BJ (cell line): ENCODE measurements at places on chromosomes 4 and X.

- no peak for DNase-seq
Observed at GRCh38 chr4:188266386-188266785, 127.1 kb downstream of the TRIML1 start.

DNA sequence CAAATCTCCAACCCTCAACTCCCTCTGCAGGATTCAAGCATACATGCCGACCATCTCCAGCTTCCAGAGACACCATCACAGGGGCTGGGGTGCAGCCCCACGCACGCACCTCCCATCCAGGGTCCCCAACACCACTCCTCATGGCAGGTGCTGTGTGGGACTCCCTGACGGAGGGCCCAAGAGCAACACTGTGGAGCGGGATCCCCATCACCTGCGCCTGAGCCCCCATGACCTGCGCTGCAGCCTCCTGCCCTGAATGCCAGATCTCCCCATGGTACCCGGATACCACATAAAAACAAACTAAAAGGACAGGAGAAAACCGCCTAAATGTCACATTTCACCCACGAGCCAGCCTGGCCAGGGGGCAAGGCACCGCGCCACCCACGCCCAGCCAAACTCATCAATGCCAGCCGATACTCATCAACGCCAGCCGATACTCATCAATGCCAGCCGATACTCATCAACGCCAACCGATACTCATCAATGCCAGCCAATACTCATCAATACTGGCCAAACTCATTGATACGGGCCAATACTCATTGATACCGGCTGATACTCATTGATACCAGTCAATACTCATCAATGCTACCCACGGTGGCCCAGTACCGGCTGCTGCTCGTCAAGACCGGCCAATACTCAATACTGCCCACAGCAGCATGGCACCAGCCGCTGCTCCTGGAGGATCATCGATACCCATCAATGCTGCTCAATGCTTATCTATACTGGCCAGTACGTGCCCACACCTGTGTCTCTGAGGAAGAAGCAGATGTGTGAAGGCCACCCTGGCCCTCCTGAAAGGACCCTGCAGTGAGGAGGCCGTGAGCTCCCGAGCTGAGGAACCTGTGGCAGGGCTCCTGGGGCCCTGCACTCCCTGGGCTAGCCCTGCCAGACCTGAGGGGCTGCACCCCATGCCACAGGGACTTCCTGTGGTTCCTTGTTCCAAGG is 6.2 kb downstream of the CTBP1 start:
- no peak for DNase-seq

DNA sequence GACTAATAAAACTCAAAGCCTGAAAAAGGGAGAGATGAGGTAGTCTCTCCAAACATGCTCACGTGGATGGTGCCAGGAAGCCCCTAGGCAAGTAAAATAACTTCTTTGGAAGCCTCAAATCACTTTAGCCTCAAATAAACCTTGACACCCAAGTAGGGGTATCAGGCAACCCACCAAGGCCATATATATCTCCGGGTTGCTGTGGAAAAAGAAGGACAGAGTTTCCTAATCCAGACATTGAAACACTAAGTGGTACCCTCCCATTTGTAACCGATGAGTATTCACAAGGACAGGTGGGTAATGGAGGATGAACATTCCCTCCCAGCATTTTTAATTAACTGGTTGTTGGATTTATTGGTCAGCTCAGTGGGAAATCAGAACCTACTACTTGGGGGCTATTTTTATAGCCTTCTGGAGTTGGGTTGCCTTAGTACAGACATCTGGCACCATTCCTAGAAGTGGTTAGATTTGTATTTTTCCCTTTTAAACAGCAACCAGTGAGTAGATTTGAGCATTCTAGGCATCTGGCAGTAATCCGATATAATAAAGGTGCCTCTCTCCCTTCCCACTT is 87.7 kb downstream of the GPC3 start:
- no peak for DNase-seq

DNA sequence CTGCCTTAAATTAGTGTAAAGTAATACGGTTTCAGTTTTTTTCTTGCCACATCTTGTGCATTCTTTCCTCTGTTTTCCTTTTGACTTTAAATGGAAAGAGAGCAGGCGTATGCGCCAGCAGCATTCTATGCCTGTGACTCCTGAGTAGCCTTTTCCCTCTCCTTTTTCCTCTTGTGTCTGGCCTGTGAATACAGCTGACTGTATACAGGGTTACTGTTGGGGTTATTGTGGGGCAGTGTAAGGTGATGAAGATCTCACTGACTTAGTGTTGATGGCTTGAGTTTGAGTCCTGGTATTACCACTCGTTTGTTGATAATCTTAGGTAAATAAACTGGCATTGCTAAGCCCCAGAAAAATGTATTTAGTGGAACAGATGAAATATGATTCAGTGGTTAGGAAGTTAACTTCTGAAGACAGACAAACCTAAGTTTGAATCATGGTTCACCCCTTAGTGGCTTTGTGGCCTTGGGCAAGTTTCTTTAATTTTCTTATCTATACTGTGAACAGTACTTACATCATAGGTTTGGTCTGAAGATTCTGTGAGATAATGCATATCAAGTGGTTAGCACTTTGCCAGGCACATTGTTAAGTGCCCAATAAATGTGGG is 105.1 kb downstream of the FNIP2 start:
- peak; percentile 56 for DNase-seq

GRCh38 chr4:99536848-99537247 is 26.0 kb downstream of the C4orf17 start:
- DNase-seq: no peak

- no peak for DNase-seq
Observed at GRCh38 chr4:57122959-57123358, 12.8 kb upstream of the IGFBP7 start.

DNA sequence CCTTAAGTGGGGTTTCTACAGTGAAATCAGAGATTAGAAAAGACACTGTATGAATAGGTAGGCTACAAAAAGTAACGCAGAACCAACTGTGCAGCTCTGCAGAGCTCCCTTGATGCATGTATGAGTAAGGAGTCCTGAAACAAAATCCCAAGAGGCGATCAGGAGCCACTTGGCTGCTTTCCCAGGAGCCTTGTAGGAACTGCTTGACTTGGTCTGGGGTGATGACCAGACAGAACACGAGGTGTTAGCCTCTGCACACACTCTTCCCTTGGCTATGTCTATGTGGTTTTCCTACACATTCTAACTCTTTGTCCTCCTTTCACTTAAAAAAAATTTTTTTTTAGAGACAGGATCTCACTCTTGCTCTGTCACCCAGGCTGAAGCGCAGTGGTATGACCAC is 22.8 kb upstream of the AP1S2 start:
- no peak for DNase-seq
